ENCODE measurements at places on chromosomes 6 and 20.

DNA sequence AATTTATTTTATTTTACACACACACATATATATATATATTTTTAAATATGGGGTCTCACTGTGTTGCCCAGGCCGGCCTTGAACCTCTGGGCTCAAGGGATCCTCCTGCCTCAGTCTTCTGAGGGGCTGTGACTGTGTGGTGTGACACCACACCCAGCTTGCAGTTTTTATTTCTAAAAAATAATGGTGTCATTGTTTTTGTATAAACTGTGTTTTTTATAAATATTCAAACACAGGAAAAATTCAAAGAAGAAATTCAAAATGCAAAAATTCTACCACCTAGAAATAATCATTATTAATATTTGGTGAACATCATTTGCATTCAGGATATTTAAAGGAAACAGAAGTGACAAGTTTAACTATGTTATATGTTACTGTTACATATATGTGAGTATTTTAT is 3.1 kb downstream of the CCDC28A start:
- DNase-seq = no peak

- DNase-seq = no peak
These were observed 561.3 kb upstream of the JAG1 start for GRCh38 chr20:11235058-11235457.

- DNase-seq = no peak
These were observed 132.1 kb upstream of the SALL4 start for GRCh38 chr20:51934301-51935002.

DNA sequence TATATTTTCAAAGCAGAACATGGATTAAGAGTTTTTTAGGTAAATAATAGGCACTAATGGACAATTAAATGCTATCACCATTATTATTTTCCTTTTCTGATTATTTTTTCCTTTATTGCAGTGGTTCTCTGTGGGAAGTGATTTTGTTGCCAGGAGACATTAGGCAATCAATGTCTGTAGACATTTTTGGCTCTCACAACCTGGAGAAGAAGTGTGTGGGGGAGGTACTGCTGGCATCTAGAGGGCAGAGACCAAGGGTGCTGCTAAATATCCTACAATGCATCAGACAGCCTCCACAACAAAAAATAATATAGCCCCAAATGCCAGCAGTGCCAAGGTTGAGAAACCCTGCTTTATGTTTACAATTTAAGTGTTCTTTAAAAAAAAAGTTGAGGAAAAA is 8.3 kb downstream of the IFNGR1 start:
- no peak for DNase-seq

DNA sequence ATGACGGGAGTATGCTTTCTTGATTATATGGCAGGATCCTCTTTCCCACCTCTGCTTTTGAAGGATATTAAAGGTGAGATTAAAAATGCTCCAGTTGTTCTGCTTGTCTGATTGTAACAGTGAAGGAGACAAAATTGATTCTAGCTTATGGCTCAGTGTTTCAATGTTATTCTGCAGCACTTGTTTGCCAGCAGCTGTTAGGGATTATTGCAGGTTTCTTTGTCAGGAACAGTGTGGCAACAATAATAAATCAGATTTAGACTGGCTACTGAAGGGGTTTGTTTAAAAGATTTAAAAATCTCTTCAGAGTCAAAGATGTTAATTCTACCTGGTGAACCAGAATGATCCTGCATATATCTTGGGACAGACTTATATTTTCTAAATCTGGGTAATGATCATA is 126.9 kb downstream of the LAMA2 start:
- no peak for DNase-seq

DNA sequence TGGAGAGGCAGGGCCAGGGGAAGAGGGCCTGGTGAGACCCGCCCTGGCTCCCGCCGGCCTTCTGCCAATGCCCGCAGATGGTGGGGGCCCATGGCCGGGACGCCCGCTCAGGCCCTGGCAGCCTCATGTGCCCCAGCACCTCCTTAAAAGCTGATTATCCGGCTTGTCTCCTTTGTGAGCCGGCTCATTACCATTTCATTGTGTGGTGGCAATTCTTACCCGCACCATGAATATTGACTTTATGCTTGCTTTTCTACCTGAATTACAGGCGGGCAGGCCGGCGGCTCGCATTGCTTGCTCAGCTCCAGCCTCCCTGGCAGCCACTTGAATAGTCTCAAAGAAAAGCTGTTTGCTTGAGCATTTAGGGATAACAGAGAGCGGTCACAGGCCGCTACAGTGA is 120.0 kb upstream of the JAG1 start:
- no peak for DNase-seq

DNA sequence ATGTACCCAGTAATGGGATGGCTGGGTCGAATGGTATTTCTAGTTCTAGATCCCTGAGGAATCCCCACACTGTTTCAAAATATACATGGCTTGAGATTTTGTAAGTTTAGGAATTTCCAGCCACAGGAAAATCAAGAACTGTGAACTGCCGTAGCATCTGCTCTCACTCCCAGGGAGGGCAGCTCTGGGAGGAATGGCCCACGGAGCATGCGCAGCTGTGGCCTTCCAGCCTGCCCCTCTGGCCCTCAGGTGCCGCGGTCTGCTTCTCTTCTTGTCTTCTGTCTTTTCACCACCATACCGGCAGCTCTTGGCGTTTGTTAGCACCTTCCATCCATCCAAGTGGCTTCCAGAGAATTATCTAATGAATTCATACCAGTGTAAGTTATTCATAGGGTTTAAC is 19.9 kb upstream of the EXOC2 start:
- no peak for DNase-seq

GRCh38 chr6:105380634-105381033 is 22.2 kb downstream of the PREP start:
- no peak for DNase-seq

DNA sequence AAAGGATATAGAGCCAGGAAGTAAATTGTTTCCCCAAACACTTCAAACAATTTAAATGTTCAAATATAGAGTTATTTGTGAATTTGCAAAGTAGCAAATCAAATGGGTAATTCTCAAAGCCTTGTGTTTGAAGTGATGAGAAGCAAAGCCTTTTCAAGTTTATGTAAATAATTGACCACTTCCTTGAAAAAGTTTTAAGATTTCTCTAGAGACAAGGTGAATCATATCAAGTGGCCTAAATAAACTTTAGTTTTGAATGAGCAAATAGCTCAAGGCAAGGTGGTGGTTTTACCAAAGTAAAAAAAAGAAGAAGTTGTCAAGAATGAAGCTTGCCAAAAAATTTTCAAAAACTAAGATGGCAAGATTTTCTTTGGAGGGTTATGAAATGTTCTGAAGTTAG is 42.6 kb upstream of the IFNGR1 start:
- DNase-seq = no peak

- no peak for DNase-seq
These were observed 223.0 kb upstream of the SYNCRIP start for GRCh38 chr6:85865420-85866369.

Data from activated T-cell treated with anti-CD3 and anti-CD28 coated beads for 4 hours (primary cell).